NCI-H460 (cell line): ENCODE measurements at places on chromosomes 1 and 21.

- DNase-seq = no peak
These were observed 62.8 kb downstream of the NRIP1 start for GRCh38 chr21:15001857-15002606.

DNA sequence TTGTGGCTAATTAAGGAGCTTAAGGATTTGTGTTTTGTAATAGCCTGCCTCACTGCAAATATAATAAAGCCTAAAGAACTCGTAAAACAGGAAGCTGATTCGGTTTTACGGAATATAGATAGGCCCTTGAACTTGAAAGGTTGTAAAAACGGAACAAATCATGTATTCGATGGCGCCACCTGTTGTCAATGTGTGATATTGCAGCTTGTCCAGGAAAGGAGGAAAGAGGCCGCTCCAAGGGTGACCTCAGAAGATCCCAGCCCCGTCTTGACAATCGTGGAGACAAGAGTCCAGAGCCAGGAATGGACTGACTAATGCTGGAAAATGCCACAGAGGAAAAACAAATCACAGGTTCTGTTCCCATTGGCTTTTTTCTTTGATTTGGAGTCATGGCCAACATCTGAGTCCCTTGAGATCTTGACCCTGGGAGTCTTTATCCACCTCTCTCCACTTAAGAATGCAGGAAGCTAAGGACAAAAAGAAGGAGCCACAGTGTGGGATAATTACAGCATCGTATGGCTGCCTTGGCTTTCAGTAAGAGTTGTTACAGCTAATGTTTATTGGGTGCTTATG, 7.0 kb upstream of the IGSF21 start:
- DNase-seq = peak; percentile 38

GRCh38 chr1:93447481-93448291, at the start of gene FNBP1L:
FNBP1L (plus strand) TSS chr1:93448118; CDS start chr1:93448282, 164 bp downstream.
- DNase-seq = peak; percentile 60

DNA sequence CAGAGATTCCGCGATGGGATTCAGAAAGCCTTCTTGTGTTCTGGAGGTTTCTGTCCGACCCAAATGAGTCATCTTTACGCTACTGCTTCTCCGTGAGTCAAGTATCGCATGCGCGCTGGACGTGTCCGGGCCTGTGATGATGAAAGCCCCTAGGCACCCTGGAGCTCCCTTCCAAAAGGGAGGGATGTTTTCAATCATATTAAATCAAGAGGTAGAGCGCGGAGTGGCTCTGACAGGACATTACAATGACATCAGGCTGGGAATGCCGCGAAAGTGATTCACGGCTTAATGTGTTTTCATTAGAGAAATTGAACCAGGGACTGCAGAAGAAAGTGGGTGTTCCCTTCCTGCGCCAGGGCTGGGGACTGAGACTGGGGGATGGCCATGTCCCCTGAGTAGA, 48.5 kb downstream of the AJAP1 start:
- no peak for DNase-seq

- DNase-seq = no peak
These were observed 207.3 kb downstream of the FOXD2 start for GRCh38 chr1:47645151-47645550.

DNA sequence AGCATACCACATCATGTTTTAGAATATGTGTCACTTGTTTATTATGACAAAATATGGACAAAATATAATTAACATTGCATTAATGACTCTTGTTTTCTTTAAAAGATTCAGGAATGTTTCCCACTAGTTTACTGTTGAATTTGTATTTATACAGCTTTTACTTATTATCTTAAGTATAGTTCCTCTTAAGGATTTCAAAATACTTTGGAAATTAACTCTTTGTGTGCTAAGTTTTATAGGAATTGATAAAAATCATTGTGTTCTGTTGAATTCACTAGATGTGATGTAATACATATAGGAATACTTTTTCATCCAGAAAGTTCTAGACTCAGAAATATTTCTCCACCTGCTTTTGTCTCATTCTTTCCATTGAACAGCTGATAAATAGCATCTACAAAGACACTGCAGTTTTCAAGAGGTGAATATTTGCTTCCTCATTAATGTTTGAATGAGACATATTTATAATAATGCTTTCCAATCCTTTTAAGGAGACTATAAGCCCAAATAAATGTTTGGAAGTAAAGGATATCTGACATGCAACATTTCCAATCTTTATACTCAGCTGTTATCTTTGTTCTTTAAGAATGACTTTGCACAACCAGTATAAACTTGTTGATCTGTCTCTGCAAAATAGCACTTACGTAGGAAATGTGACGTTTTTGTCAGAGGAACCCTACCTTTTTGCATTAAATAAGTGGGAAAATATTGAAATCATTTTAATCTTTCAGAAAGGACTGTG, 38.4 kb upstream of the SAMSN1 start:
- DNase-seq = peak; percentile 1

DNA sequence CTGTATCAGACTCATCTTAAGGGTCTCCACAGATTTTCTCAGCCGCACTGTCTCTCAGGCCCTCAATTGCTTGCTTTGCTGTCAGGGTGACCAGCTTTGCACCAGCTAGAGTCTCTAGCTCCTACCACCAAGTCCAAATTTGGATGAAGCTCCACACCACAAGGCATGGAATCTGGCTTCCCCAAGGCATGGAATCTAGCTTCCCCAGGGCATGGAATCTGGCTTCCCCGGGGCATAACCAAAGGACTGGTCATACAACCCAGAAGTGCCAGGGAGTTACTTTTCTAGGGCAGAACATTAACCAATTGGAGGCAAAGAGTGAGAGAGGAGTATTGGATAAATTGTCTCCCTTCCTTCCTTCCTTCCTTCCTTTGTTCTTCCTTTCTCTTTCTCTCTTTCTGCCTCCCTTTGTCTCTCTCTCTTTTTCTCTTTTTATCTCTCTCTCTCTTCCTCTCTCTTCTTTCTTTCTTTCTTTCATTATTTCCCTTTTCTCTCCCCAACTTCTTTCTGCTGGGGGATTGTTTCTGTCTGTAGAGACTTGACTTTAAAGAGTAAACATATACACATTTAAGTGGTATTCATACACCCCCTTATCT, 76.9 kb upstream of the HAO2 start:
- DNase-seq = no peak

DNA sequence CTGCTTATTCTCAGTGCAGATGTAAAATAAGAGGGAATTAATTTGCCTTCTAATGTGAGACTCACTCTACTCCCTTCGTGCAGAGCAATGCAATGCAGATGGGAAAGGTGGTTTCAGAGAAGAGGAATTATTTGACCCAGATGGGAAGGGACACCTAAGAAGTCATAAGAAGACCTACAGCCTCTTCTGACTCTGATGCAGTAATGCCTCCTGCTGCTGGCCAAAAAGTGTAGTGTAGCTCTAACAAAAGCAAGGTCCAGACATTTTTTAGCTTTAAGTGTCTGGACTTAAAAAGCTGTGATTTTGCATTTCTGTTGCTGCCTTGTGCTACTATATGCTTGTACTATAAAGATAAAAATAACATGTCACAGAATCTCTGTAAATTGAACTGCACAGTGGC, 501.4 kb downstream of the TTLL7 start:
- DNase-seq = no peak

DNA sequence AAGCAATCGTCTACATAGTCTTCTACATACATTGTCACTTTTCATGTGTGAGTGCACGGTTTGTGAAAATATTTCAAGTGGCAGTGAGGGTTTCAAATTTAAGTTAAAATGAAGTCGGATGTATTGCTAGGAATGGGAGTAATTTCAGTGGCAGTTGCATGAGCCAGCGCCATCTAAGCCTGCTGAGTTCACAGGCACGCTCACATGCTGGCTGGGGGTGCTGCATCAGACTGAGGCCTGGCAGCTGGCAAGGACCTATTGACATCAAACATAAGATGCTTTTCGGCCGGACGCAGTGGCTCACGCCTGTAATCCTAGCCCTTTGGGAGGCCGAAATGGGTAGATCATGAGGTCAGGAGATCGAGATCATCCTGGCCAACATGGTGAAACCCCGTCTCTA, 80.7 kb downstream of the UBE4B start:
- no peak for DNase-seq

DNA sequence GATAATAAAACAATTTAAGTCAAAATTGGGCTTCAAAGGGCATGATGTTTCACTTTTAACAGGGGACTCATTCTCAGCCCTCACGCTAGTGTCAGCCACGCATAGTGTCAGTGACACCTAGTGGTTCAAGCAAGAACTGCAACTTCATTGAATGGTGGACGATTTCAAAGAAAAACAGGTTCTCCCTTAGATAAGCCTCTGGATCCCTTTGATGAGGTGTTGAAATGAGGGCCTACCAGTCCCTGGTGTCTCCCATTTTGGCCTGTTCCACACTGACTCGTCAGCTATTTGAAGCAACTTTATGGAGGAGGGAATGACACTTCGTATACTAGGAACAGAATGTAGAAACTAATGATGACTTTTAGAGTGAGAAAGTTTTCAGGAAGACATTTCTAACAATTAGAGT, 56.2 kb downstream of the FCRL5 start:
- DNase-seq = peak; percentile 54

DNA sequence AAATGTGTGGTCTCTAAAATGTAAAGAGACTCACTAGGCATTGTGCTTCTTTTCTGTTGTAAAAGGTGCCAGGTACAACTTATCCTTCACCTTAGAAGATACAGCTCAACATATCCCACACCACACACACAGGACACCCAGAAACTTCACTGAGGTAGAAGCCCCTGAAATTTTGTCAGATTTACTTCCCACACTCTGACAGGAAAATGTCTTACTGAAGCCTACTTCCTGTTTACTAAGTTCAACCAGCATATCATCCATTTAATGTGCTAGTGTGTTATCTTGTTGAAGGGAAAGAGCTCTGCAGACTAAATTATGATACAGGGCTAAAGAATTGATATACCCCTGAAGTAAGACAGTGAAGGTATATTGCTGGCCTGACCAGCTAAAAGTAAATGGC, 39.9 kb upstream of the INSL5 start:
- DNase-seq = no peak

- no peak for DNase-seq
These were observed 42.0 kb upstream of the COL6A2 start for GRCh38 chr21:46055863-46056281.

DNA sequence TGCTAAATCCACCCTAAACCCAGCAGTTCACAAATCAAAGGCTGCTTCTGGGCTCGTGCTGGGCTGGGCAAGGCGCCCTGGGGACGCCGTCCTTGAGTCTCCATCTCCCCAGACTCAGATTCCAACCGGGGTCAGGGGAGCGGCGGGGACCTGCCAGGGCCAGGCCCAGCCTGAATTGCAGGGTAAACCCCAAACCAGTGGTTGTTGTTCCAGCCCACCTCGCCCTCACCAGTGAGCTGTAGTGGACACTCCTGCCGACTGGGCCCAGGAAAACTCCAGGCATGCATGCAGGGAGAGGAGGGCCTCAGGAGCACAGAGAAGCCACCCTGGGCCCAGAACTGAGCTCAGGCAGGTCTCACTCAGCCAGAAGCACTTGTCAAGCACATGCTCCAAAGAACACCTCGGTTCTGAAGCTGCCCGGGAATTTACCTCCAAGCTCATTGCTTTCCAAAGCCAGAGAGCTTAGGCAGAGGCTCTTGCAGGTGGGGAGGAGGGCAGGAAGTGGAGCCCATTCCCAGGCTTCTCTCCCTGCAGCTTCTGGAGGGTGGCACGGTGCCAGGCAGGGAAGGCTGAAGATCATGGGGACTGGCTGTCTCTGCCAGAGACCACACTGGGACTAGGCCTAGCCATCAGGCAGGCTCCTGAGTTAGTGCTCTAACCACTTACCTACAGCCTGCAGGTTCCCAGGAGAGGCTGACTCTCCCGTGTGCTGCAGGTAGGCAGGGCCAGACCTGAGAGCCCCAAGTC, 437.0 kb downstream of the MATN1 start:
- no peak for DNase-seq
